ENCODE measurements at places on chromosomes 16 and 17.

- H3K27me3 ChIP-seq = no peaks in the 10 kb centered on the region
- peaks cover 50% of the 10 kb centered on the region for H3K4me1 ChIP-seq
- H3K4me3 ChIP-seq = no peak overlapping the region
- H3K36me3 ChIP-seq = no peaks in the 10 kb centered on the region
- peak overlapping the region; percentile 98 for H3K27ac ChIP-seq
Observed at GRCh38 chr16:70694088-70694867, 8.4 kb upstream of the MTSS2 start.

DNA sequence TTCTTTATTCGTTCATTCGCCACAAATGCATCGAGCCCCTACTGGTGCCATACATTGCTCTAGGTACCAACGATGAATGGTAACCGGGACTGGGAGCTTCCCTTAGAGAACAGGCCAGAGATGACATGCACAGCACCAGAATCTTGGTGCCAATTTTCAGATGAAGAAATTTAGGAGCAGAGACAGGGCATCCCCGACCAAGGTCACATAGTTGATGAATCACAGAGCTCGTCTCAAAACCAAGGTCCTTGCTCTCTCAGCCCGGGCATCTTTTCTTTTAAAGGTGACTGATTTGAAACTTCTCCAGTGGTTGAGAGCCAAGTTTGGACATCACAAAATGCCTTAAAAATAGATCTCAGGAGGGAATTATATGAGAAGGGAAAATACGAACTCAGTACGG lies 73.2 kb upstream of the C16orf82 start:
- H3K4me1 ChIP-seq = peaks cover 14% of the 10 kb centered on the region
- H3K36me3 ChIP-seq = no peaks in the 10 kb centered on the region
- no peak overlapping the region for H3K4me3 ChIP-seq
- peak; percentile 14 for DNase-seq
- H3K27me3 ChIP-seq = no peaks in the 10 kb centered on the region

GRCh38 chr16:9286930-9287329 lies 195.5 kb downstream of the HAPSTR1 start:
- no peaks in the 10 kb centered on the region for H3K4me1 ChIP-seq
- DNase-seq = no peak
- no peaks in the 10 kb centered on the region for H3K27me3 ChIP-seq
- no peaks in the 10 kb centered on the region for H3K36me3 ChIP-seq
- H3K4me3 ChIP-seq = no peak overlapping the region
- H3K27ac ChIP-seq = no peak overlapping the region

GRCh38 chr17:80786470-80786869 lies 205.2 kb upstream of the CHMP6 start:
- no peak overlapping the region for H3K27ac ChIP-seq
- H3K36me3 ChIP-seq = no peaks in the 10 kb centered on the region
- no peak overlapping the region for H3K4me3 ChIP-seq
- peaks cover 25% of the 10 kb centered on the region for H3K4me1 ChIP-seq
- DNase-seq = no peak

- H3K36me3 ChIP-seq = peaks cover 20% of the 10 kb centered on the region
- peaks cover 8% of the 10 kb centered on the region for H3K4me1 ChIP-seq
- no peak overlapping the region for H3K27ac ChIP-seq
- no peak for DNase-seq
- H3K4me3 ChIP-seq = no peak overlapping the region
Observed at GRCh38 chr17:68449021-68449739, 8.1 kb downstream of the WIPI1 start.

GRCh38 chr17:69608808-69609472 lies 194.4 kb downstream of the MAP2K6 start:
- peak; percentile 91 for DNase-seq
- no peaks in the 10 kb centered on the region for H3K36me3 ChIP-seq
- H3K4me3 ChIP-seq = no peak overlapping the region
- no peaks in the 10 kb centered on the region for H3K27me3 ChIP-seq
- H3K27ac ChIP-seq = peak overlapping the region; percentile 84
- H3K4me1 ChIP-seq = peaks cover 12% of the 10 kb centered on the region

- no peaks in the 10 kb centered on the region for H3K36me3 ChIP-seq
- H3K27ac ChIP-seq = no peak overlapping the region
- no peaks in the 10 kb centered on the region for H3K27me3 ChIP-seq
- DNase-seq = peak; percentile 14
- no peak overlapping the region for H3K4me3 ChIP-seq
Observed at GRCh38 chr16:12573730-12574383, 229.8 kb downstream of the CPPED1 start.

DNA sequence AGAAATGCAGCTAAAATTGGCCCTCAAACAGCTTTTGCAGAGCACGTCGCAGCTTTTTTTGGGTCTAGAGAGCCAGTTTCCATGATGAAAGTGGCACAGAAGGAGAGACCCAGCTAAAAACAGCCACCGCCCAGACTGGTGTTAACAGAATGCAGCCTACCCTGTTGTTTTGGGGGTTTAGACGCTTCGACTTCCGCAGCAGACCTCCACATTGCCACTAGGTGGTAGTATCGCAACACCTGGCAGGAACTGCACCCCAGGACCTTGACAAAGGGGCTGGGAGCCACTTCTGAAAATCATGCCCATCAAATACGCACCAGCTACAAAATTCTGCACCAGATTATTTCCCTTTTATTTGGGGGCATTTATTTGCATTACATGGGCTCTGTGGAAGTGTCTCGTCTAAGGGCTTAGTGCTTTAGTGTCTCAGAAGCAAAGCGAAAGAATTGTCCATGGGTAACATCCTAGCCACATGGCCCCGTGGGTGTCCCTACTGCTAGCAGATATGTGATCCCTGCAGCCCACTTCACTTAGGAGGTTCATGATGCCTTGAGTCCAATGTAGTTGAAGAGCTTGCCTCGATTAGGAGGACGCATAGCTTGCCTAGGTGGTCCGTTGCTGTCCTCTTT lies 167.1 kb downstream of the HAPSTR1 start:
- peak; percentile 5 for DNase-seq
- no peak overlapping the region for H3K4me3 ChIP-seq
- H3K27me3 ChIP-seq = no peaks in the 10 kb centered on the region
- no peak overlapping the region for H3K27ac ChIP-seq
- H3K36me3 ChIP-seq = no peaks in the 10 kb centered on the region

DNA sequence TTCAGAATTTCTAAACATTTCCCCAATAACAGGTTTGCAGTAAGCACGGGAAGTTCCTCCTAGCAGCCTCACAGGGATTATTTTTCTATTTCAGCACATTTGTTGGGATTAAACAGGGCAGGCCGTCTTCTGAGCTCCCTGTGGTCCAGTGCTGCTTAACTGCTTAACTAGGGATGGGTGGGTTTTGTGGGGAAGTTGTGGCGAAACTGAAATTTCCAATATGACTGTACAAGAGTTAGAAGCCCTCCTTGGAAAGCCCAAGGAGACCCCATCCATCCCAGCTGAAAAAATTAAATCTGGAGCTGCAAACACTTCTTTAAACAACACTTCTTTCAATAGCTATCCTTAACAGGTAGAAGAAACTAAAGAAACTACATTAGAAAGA lies 22.2 kb downstream of the FAM117A start:
- peaks cover 6% of the 10 kb centered on the region for H3K4me1 ChIP-seq
- no peak for DNase-seq
- H3K36me3 ChIP-seq = no peaks in the 10 kb centered on the region
- no peaks in the 10 kb centered on the region for H3K27me3 ChIP-seq

GRCh38 chr17:8041979-8042378 lies 3.1 kb downstream of the ALOX15B start:
- H3K27me3 ChIP-seq = peaks cover 5% of the 10 kb centered on the region
- no peak for DNase-seq
- H3K4me1 ChIP-seq = no peaks in the 10 kb centered on the region

- DNase-seq = no peak
- H3K4me3 ChIP-seq = no peak overlapping the region
Observed at GRCh38 chr17:48629411-48629759, 3.2 kb upstream of the HOXB9 start.

GRCh38 chr16:50146479-50147435 lies 6.3 kb upstream of the TENT4B start:
- no peaks in the 10 kb centered on the region for H3K27me3 ChIP-seq
- DNase-seq = peak; percentile 50
- H3K27ac ChIP-seq = no peak overlapping the region
- H3K4me1 ChIP-seq = peaks cover 1% of the 10 kb centered on the region
